Pancreas (tissue), 10 donors: ENCODE measurements at places on chromosomes 2 and 18.

- no peaks in the 10 kb centered on the region for H3K27me3 ChIP-seq
- no peak for DNase-seq
- no peak overlapping the region for H3K4me3 ChIP-seq
- no peaks in the 10 kb centered on the region for H3K36me3 ChIP-seq
Observed at GRCh38 chr18:58576638-58577251, 52.1 kb downstream of the ALPK2 start.

DNA sequence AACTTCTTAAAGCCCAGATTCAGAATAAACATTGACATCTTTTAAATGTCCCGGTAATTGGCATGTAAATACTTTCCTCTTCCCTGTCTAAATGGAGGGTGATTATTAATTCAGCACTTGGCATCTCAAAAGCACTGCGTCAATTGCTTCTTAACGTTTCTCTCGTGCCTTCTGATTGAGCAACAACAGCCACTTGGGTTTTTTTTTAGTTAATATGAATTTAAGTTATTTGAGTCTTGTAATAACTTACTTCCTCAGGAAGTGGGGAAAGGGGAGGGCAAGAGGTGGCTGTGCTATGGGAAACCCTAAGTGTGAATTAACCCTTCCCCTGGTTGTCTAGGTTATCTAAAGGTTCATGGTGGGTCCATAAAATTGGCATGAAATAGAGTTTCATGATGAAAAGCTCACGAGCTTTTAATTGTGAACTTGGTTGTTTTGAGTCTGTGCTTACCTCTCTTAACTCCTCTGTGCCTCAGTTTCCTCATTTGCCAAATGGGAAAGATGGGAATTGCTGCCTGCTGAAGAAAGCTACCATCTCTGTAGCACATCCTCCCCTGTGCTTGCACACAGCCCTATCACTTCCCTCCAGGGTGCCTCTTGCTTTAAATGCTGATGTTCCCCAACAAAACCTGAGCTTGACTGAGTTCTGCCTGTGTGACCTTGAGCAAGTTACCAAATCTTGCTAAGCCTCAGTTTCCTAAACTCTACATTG lies 126.3 kb upstream of the BCL2L11 start:
- no peaks in the 10 kb centered on the region for H3K4me1 ChIP-seq
- no peak overlapping the region for H3K4me3 ChIP-seq
- H3K27ac ChIP-seq = no peak overlapping the region
- no peak for DNase-seq
- no peaks in the 10 kb centered on the region for H3K36me3 ChIP-seq
- H3K27me3 ChIP-seq = no peaks in the 10 kb centered on the region

GRCh38 chr2:233081232-233081730 lies 21.1 kb downstream of the INPP5D start:
- DNase-seq = no peak
- H3K27me3 ChIP-seq = no peaks in the 10 kb centered on the region
- H3K4me3 ChIP-seq = no peak overlapping the region
- peak overlapping the region; percentile 23 for H3K27ac ChIP-seq
- H3K4me1 ChIP-seq = peaks cover 4% of the 10 kb centered on the region

GRCh38 chr2:42761554-42761953 lies 2.4 kb downstream of the OXER1 start:
- H3K27me3 ChIP-seq = no peaks in the 10 kb centered on the region
- no peak for DNase-seq
- no peaks in the 10 kb centered on the region for H3K36me3 ChIP-seq
- H3K4me1 ChIP-seq = no peaks in the 10 kb centered on the region
- no peak overlapping the region for H3K27ac ChIP-seq

DNA sequence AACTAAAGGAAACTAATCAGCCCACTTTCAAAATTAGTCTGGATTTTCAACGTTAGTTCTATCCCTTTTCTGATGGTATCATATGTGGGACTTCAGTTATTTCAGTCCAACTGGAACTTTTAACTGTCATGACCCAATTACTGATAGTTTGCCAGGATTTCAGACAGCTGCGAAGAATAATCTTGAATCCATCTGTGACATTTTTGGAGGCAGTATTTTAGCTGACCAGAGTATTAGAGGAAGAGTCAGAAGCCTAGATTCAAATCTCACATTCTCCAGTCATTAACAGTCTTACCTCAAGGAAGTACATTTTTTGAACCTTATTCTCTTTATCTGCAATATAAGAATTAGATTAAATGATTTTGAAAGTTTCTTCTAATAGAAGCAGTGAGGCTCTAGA lies 81.3 kb downstream of the PTRHD1 start:
- H3K4me1 ChIP-seq = peaks cover 4% of the 10 kb centered on the region
- no peak for DNase-seq
- peaks cover 23% of the 10 kb centered on the region for H3K36me3 ChIP-seq
- no peak overlapping the region for H3K27ac ChIP-seq
- H3K4me3 ChIP-seq = no peak overlapping the region

GRCh38 chr2:215422676-215423075 lies 13.2 kb downstream of the FN1 start:
- no peaks in the 10 kb centered on the region for H3K27me3 ChIP-seq
- peaks cover 16% of the 10 kb centered on the region for H3K4me1 ChIP-seq
- no peak overlapping the region for H3K4me3 ChIP-seq
- DNase-seq = no peak

DNA sequence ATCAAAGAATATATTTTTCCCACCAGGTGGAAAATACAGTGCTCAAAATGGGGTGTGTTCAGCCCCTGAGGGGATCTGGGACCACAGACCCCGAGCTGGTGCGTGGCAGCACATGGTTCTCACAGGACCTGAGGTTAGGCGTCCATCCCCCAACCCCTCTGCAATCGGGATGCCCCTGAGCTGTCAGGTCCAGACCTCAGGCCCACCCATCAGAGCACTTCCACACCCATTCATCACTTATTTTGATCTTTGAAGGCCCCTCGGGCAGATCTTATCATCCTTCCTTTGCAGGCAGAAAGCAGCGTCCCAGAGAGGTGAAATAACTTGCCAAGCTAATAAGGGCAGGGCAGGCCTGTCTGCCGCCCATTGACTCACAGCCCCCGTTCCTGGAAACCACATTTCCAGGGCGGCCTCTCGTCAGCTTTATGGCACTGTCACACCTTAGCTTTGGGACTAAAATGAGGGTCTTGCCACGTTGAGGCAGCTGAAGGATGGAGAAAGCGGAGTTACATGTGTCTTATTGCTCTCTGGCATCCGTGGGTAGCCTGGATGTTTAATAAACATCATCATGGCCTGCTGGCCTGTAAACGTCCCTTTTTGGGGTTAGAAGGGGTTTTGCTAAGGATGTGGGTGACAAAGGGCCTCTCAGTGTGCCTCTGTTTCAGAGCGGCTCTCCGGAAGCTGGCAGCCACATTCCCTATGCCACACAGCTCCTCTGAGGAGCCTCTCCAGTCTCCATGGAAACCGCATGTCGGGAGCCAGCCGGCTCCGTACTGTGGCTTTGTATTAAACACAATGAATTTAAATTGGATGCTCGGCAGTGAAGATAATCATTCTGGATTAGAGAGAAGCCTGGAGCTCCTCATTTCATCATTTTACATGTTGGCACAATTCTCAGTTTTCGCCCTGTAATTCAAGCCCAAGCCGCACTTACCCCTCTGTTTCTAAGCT lies 58.3 kb upstream of the MAPRE3 start:
- H3K36me3 ChIP-seq = no peaks in the 10 kb centered on the region
- H3K4me3 ChIP-seq = no peak overlapping the region
- DNase-seq = no peak

DNA sequence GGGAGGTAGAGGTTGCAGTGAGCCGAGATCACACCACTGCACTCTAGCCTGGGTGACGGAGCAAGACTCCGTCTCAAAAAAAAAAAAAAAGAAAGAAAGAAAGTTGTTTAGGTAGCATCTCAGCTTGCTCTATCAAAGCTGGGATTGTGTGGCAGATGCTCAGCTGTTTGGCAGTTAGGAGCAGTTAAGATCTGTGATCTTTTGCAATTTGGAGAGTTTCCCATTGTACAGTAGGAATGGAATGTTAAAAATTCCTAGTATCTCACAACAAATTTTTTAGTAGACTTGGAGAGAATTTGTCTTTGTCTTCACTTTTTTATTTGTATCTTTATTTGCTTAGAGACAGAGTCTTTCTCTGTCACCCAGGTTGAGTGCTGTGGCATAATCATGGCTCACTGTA lies 122.9 kb upstream of the UNC80 start:
- H3K4me3 ChIP-seq = no peak overlapping the region
- no peak for DNase-seq
- H3K36me3 ChIP-seq = no peaks in the 10 kb centered on the region
- no peak overlapping the region for H3K27ac ChIP-seq
- peaks cover 9% of the 10 kb centered on the region for H3K4me1 ChIP-seq
- no peaks in the 10 kb centered on the region for H3K27me3 ChIP-seq

DNA sequence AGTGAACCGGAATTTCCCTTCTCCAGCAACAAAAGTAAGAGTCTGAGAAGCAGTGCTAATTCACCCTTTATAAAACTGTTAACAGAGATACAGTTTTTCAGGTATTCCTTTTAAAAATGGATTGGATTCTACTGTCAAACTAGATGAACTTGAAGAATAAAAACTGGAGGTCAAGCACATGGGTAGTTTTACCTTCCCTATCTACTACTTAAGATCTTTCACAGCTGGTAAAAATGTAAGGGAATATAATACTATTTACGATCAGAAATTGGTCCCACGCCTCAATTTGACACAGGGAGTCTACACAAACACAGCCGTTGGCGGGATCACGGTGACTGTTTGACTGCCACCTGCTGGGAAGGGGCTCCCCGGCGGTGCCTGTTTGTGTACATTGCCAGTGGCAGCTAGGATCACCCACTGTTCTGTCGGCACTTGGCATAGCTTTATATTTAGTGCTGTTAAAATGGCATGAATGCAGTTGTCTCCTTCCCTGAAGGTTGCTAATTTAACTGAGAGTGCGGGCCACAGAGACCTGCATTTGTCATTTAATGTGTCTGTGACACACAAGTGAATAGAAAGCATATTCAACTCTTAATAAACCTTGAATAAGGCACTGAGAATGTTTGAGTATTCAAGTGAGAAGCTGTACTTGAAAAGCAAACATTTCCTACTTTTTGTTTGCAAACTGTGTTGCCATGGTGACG lies 59.5 kb downstream of the ABCG8 start:
- H3K27ac ChIP-seq = peak overlapping the region; percentile 41
- peaks cover 9% of the 10 kb centered on the region for H3K4me1 ChIP-seq
- peak; percentile 86 for DNase-seq
- no peaks in the 10 kb centered on the region for H3K27me3 ChIP-seq
- H3K4me3 ChIP-seq = no peak overlapping the region

- no peak for DNase-seq
- H3K4me1 ChIP-seq = no peaks in the 10 kb centered on the region
- no peak overlapping the region for H3K4me3 ChIP-seq
- no peaks in the 10 kb centered on the region for H3K36me3 ChIP-seq
Observed at GRCh38 chr2:207933396-207934065, 91.8 kb downstream of the PLEKHM3 start.

GRCh38 chr2:113910967-113911678 lies 21.2 kb downstream of the ACTR3 start:
- no peak overlapping the region for H3K4me3 ChIP-seq
- H3K4me1 ChIP-seq = peaks cover 16% of the 10 kb centered on the region
- no peak for DNase-seq
- H3K27ac ChIP-seq = no peak overlapping the region
- H3K27me3 ChIP-seq = no peaks in the 10 kb centered on the region

GRCh38 chr2:45140675-45141074 lies 131.4 kb upstream of the SIX2 start:
- H3K36me3 ChIP-seq = no peaks in the 10 kb centered on the region
- no peak overlapping the region for H3K4me3 ChIP-seq
- no peak for DNase-seq
- no peaks in the 10 kb centered on the region for H3K27me3 ChIP-seq
- no peaks in the 10 kb centered on the region for H3K4me1 ChIP-seq
- no peak overlapping the region for H3K27ac ChIP-seq

DNA sequence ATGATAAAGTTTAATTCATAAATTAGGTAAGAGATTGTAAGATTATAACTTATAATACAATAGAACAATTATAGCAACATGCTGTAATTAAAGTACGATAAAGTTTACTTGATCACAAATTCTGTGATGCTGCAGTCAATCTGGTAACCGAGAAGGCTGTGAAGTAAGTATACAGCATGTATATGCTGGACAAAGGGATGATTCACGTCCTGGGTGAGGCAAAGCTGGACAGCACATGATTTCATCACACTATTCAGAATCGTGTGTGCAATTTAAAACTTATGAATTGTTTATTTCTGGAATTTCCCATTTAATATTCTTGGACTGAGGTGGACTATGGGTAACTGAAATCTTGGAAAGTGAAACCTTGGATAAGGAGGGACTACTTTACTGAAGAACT lies 522.2 kb upstream of the CNTNAP5 start:
- H3K27ac ChIP-seq = no peak overlapping the region
- DNase-seq = no peak
- H3K4me3 ChIP-seq = no peak overlapping the region
- H3K27me3 ChIP-seq = no peaks in the 10 kb centered on the region

DNA sequence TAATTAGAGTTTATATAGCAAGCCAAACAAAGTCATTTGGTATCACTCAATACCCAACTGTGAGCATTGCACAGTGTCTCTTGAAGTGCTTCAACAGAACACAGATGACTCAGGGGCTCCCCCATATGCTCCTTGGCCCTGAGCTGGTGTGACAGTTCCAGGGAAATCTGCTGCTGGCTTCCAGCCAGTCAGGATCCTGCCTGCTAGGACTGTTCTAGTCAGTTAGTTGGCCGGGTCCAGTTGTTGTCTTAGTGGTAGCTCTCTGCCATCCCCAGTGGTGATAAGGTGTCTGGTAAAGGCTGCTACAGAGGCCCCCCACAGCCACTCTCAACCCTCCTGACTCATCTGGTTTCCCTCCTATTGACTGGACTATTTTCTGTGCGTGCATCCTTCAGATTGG lies 100.3 kb downstream of the IRS1 start:
- DNase-seq = peak; percentile 4
- no peaks in the 10 kb centered on the region for H3K27me3 ChIP-seq
- no peaks in the 10 kb centered on the region for H3K4me1 ChIP-seq
- H3K36me3 ChIP-seq = no peaks in the 10 kb centered on the region
- no peak overlapping the region for H3K4me3 ChIP-seq

DNA sequence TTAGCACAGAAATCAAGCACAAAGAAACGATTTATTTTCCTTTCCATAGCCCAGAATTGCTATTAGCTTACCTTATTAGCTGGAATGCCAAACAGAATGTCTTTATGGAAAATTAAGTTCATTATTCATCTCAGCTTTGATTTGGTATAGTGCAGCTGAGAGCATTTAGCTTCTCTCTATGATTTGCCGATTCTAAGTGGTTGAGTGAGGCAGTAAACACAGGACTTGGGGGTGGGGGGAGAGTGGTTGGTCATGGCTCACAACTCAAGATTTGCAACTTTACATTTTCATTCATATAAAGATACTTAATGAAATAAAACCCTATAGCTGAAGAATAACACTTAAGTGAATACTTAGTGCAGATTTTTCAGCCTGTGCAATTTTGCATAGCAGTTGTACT lies 395.2 kb downstream of the TGIF1 start:
- H3K27me3 ChIP-seq = no peaks in the 10 kb centered on the region
- H3K27ac ChIP-seq = no peak overlapping the region
- H3K36me3 ChIP-seq = no peaks in the 10 kb centered on the region
- no peaks in the 10 kb centered on the region for H3K4me1 ChIP-seq
